ENCODE measurements at places on chromosomes 2 and 18.

GRCh38 chr2:207202645-207203044, 36.9 kb upstream of the KLF7 start:
- no peak for DNase-seq

GRCh38 chr2:100293341-100294161, 28.8 kb downstream of the LONRF2 start:
- DNase-seq = no peak

DNA sequence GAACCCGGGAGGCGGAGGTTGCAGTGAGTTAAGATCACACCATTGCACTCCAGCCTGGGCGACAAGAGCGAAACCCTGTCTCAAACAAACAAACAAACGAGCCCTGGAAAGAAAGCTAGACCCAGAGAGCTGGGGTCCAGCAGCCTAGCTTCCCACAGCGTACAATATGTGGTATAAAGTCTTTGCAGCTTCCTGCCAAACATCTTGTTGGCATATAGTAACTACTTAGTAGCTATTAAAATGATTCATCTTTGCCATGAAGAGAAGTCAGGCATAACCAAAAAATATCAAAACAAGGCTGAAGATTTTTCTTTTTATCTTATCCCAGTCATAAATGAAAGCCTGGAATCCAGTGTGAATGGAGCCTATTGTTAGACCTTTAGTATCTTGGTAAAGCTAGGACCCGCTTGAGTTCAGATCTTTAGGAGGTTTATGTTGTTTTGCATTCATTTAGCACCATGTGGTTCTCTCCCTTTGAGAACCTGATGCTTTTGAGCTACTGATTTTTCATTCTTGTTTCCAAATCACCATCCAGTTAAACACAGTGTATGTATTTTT, 139.7 kb upstream of the NOSTRIN start:
- DNase-seq = no peak

- DNase-seq = no peak
These were observed 17.5 kb downstream of the CAPN13 start for GRCh38 chr2:30789670-30790210.

DNA sequence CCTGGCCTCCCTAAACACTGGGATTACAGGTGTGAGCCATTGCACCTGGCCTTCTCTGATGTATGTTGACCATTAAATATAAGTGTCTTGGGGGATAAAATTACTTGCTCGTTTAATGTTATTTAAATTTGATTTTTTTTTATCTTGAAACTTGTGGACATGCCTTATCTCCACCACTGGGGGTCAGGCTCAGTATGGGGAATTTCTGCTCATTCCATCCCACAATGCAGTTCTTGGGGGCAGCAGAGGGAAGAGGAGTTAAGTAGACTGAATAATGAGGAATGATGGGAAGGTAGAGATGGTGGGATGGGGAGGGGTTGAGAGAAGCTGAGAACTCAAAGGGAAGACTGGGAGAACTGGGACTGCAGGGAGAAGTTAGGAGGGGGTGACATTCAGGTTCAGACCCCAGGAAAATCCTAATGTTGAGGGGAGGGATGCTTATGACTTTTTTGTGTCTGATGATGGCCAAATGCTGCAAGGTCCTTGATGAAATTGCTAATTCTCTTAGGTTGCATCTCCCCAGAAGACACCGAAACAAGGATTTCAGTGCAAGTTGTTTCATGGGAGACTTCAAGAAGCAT, 174.2 kb downstream of the MIB1 start:
- no peak for DNase-seq

DNA sequence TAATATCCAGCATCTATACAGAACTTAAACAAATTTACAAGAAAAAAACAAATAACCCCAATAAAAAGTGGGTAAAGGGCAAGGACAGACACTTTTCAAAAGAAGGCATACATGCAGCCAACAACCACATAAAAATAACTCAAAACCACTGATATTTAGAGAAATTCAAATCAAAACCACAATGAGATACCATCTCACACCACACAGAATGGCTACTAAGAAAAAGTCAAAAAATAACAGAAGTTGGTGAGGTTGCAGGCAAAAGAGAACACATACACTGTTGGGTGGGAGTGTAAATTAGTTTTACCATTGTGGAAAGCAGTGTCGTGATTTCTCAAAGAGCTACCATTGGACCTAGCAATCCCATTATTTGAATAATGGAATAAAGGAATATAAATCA, 1973.9 kb upstream of the LRRTM1 start:
- DNase-seq = no peak
